ENCODE measurements at places on chromosomes 2 and 18. TPM values are rescaled to one million over a fixed set of nuclear protein-coding genes. Genes with fewer than 3 reads are reported as not detected.
A peak's percentile ranks its signal among the peaks of the same experiment; 100 is the strongest.

- DNase-seq, result no peak
- no peaks in the 10 kb centered on the region for H3K27me3 ChIP-seq
- no peak overlapping the region for H3K27ac ChIP-seq
- no peak overlapping the region for H3K4me3 ChIP-seq
Measured at GRCh38 chr2:215915441-215915840, 97.9 kb downstream of the MREG start.

The LBH gene
- 225 TPM for total RNA-seq

The RBM44 gene
- total RNA-seq, result 2.8 TPM

The IL36G gene
- not detected for total RNA-seq

GRCh38 chr2:201256082-201256481 is 4.3 kb upstream of the CASP8 start:
- no peak for DNase-seq
- no peak overlapping the region for H3K4me3 ChIP-seq
- no peaks in the 10 kb centered on the region for H3K36me3 ChIP-seq
- peak overlapping the region; percentile 99 for H3K27ac ChIP-seq

The LAMA1 gene
- total RNA-seq, result 0.43 TPM

- H3K4me3 ChIP-seq, result no peak overlapping the region
- no peaks in the 10 kb centered on the region for H3K4me1 ChIP-seq
- H3K27ac ChIP-seq, result no peak overlapping the region
- no peaks in the 10 kb centered on the region for H3K27me3 ChIP-seq
Measured at GRCh38 chr18:25279133-25279532, 72.8 kb downstream of the ZNF521 start.

DNA sequence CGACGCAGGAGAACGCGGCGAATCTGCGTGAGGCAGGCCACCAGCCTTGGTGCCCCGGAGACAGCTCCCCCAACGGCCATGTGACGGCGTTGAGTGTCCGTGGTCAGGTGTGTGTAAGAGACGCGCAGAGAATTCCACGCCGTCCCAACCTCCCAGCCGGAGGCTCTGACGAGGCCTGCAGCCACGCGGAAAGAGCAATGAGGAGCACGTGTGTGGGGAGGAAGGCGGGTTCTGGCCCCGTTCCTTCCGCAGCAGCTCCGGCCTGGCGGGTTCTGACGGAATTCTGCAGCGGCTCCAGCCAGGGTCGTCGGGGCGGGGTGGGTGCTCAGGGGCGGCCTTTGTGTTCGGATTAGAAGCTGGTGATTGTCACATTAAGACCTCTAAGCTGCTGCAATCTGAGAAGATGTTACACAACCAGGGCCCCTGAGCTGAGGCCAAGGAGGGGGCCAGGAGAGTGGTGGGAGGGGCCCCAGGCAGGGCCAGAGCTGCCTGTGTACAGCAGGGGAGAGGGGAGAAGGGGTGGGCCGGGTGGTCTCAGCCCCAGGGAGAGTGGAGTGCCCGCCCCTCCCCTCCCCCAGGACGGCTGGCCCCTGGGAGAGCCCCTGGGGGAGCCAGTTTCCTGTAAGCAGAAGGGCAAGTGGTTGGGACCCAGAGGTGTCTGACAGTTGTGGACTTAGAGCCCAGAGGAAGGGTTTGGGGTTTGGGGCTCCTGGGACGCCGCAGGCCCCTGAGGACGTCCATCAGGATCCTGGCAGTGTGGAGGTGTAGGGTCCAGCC is 5.1 kb upstream of the GAL3ST2 start:
- H3K27me3 ChIP-seq, result no peaks in the 10 kb centered on the region
- H3K36me3 ChIP-seq, result no peaks in the 10 kb centered on the region
- H3K27ac ChIP-seq, result no peak overlapping the region
- no peak overlapping the region for H3K4me3 ChIP-seq
- H3K4me1 ChIP-seq, result peaks cover 28% of the 10 kb centered on the region
- DNase-seq, result no peak

DNA sequence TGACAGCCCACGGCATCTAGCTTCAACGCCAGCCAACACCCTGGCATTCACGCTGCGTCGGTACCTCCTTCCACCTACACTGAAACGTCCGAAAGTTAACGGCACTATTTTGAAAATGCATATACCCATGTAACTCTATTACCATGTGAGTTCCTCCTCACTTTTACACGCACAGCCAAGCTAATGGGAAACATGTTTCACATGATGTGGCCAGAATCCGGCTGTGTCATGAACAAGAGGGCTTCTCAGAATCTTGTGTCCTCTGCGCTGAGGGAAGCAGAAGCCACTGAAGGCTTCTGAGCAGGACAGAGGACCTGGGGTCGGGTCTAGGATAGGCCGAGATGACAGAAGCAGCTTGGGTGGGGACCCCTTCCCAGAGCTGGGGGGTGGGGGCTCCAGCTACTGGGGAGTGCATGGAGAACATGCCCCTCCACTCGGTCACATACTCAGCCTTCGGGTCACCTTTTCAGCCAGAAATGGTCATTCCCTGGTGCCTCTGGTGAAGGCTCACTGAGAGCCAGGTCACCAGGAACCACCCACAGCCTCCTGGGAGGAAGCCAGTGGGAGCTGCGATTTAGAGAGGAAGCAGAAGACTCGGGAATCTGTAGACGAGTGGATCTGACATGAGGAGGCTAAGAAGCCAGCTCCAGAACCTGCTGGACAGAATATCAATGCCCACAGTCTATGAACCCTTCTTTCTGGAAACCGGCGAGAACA is 41.5 kb downstream of the HDAC4 start:
- no peaks in the 10 kb centered on the region for H3K27me3 ChIP-seq
- no peak for DNase-seq
- peaks cover 11% of the 10 kb centered on the region for H3K4me1 ChIP-seq
